ENCODE measurements at places on chromosomes 5 and 9.

- DNase-seq: no peak
These were observed 1571.2 kb upstream of the C9orf72 start for GRCh38 chr9:29144476-29144875.

GRCh38 chr9:13064676-13065075, 214.8 kb downstream of the MPDZ start:
- no peak for DNase-seq

DNA sequence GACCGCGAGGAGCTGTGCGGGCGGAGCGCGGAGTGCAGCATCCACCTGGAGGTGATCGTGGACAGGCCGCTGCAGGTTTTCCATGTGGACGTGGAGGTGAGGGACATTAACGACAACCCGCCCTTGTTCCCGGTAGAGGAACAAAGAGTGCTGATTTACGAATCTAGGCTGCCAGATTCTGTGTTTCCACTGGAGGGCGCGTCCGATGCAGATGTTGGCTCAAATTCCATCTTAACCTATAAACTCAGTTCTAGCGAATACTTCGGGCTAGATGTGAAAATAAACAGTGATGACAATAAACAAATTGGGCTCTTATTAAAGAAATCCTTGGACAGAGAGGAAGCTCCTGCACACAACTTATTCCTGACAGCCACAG, 590 bp downstream of the PCDHA6 start:
- no peak for DNase-seq

GRCh38 chr5:68834491-68834981, 259.3 kb upstream of the SLC30A5 start:
- no peak for DNase-seq

DNA sequence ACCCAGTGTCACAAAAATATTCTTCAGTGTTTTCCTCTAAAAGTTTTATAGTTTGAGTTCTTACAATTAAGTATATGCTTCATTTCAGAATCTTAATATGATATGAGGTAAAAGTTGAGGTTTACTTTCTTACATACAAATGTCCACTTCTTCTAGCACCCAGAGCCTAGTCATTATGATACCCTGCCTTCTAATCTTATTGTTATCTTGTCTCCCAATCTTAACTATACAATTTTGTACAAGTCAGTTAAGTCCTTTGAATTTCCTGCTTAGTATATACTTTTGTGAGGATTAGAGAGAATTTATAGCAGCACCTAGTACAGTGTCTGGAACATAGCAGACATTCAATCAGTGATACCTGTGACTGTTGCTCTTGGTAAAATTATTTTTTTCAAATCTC, 29.3 kb downstream of the RAD50 start:
- no peak for DNase-seq

- no peak for DNase-seq
These were observed 238.5 kb downstream of the KDM4C start for GRCh38 chr9:6996061-6996854.

GRCh38 chr5:55816342-55816741, 34.8 kb upstream of the IL31RA start:
- no peak for DNase-seq

GRCh38 chr5:62273687-62274086, 32.3 kb upstream of the KIF2A start:
- DNase-seq: no peak

DNA sequence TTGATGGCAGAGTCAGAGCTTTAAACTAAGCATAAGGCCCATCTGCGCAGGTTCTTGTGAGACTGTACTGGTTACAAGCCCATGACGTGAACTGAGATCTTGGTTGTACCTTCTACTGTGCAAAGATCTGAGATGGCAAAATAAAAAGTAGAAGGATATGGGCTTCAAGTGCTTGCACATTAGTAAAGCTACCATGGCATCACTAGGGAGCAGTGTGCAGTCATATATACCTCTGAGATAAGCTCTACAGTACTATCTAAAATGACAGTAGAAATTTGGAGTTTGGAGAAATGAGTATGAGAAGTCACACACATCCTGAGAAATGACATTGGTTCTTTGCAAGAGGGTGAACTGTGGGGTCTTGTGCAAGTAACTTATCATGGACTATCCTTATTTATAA, 408.2 kb upstream of the PRR16 start:
- no peak for DNase-seq
